ENCODE measurements at places on chromosomes 7 and 10.

DNA sequence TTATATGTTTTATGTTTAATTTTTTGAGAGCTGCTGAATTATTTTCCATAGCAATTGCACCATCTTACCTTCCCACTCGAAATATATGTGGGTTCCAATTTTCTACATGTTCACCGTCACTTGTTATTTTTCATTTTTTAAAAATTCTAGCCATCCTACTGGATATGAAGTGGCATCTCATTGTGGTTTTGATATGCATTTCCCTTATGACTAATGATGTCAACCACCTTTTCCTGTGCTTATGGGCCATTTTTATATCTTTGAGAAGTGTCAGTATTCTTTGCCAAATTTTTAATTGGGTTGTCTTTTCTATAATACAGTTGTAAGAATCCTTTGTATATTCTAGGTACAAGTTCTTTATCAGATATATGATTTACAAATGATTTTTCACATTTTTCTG lies 27.8 kb downstream of the NHLRC2 start:
- no peak for DNase-seq

DNA sequence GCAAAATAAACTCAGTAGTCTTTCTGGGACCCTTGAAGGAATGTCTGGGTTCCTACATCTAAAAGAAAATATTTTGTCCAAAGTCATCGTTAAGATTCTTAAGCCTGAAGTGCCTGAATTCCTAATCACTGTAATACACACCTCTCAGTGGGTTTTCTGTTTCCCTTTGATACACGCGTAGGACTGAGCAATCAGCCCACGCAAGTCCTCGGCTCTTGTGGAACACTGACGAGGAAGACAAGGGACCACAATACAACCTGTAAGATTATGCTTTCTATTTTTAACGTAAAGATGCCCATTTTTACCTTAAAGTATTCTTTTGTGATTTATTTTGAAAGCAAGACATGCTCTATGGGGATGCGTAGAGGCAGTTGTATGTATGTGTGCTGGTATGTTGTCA lies 472.8 kb upstream of the CELF2 start:
- DNase-seq, result no peak

- DNase-seq, result no peak
Measured at GRCh38 chr10:112389271-112389822, 15.4 kb downstream of the ACSL5 start.

DNA sequence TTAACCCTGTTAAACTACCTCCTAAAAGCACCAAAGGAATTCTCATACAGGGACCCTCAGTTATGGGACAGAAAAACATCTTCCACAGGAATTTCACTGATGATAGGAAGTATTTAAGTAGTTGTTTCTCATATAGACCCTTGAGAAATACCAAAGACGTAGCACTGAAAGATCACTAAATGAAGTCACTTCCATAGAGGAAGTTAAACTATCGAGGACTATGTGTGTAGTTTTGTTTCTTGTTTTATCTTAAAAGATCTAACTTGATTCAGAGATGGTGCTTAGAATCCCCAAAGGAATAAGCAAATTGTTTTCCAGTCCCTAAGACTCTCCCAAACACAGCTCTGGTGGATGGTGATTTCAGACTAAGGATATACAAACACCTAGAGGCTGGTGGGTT lies 94.8 kb upstream of the AFAP1L2 start:
- DNase-seq, result no peak

DNA sequence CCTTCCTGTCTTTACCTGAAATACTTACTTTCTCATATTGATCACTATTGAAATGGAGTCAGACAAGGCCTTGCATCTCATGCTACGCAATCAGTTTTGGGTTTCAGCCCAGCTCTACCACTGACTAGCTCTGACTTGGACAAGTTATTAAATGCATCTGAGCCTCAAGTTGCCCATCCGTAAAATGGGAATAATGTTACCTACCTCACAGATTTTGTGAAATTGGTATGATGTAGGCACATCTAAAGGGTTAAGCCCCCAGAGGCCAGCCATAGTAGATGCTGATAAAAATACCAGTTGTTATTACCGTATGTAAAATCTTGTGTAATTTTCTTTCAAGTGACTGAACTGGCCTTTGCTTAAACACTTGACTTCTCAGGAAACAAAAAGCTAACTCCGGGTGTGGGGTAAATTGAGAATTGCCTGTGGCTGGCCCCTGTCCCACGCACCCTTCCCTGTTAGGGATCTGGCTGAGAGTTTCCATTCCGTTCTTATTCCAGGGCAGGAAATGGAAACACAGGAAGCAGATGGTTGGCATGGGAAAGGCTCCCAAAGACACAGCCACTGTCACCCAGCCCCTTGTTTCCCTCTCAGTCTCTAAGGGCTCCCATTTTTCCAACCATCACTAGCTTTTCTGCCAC lies 7.5 kb downstream of the DUSP5 start:
- DNase-seq, result no peak

GRCh38 chr7:24825931-24826661 lies 68.8 kb upstream of the GSDME start:
- no peak for DNase-seq

DNA sequence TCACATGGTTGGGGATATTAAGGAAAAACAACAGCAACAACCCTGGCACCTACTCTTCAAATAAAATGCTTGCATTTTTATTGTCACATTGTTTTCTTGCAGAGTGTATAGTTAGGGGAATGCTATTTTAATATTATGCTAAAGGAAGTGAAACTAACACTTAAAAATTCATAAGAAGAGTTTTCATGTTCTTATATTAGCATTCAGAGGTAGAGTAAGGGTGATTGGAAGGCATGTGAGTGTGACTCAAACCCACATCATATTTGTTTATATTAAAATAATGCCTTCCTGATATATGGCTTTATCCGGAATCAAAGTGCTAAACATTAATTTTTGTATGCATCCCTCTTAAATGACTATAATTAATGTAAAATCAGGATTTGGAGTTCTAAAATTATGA lies 59.8 kb upstream of the TES start:
- no peak for DNase-seq
